Upper lobe of right lung (tissue), 1 donor: ENCODE measurements at places on chromosomes 11 and 22. TPM values are rescaled to one million over a fixed set of nuclear protein-coding genes. Genes with fewer than 3 reads are reported as not detected.

- no peak for DNase-seq
- no peaks in the 10 kb centered on the region for H3K4me1 ChIP-seq
- H3K27ac ChIP-seq, result no peak overlapping the region
- H3K27me3 ChIP-seq, result peaks cover 10% of the 10 kb centered on the region
- H3K4me3 ChIP-seq, result no peak overlapping the region
- H3K36me3 ChIP-seq, result no peaks in the 10 kb centered on the region
These were observed 104.5 kb downstream of the NTM start for GRCh38 chr11:131474947-131475346.

DNA sequence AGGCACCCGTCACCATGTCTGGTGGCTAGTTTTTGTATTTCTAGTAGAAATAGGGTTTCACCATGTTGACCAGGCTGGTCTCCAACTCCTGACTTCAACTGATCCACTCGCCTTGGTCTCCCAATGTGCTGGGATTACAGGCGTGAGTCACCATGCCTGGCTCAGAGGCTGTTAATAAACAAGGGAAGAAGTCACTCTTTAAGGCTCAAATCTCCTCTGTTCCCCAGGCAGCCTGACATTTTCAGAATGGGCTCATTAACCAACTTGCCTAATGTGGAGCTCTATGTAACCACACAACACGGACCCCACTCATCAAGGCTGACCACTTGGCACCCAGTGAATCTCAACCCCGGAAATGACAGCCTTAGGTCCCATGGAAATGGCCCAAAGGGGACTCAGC, 24.1 kb downstream of the APOL3 start:
- H3K4me1 ChIP-seq, result peaks cover 8% of the 10 kb centered on the region
- no peaks in the 10 kb centered on the region for H3K27me3 ChIP-seq
- no peak overlapping the region for H3K4me3 ChIP-seq
- H3K27ac ChIP-seq, result no peak overlapping the region
- DNase-seq, result no peak
- peaks cover 13% of the 10 kb centered on the region for H3K36me3 ChIP-seq

DNA sequence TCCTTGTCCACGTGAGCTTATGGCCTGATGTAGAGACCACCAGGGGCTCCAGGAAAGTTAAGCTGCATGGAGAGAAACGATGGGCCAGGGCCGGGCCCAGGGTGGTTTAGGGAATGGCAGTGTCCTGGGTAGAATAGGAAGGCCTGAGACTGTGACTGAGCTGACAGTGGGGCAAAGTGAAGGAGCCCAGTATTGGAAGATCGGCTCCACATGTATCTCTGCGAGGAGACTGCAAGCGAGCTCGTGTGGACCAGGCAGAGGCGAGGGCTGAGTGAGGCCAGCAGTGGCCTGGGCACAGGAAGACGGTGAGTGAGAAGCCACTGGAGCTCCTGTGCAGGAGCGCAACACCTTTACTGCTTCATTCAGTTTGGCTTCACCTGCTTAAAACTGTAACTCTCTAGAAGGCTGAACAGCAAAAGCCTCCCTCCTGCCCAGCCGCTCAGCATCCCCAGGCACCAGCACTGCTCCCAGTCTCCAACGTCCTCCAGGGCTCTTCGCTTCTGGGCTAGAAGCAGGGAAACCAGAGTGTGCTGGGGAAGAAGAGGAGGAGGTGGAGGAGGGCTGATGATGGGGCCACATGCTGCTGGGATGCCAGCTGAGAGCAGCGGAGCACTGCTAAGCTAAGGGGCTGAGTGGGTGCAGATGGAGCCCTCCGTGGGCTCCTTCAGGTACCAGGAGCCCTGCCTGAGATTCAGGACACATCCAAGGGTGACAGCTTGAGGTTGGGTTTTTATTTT, 13.5 kb downstream of the TCIRG1 start:
- H3K27ac ChIP-seq, result no peak overlapping the region
- no peak overlapping the region for H3K4me3 ChIP-seq
- no peaks in the 10 kb centered on the region for H3K4me1 ChIP-seq
- peaks cover 53% of the 10 kb centered on the region for H3K36me3 ChIP-seq
- no peaks in the 10 kb centered on the region for H3K27me3 ChIP-seq

ADM2 gene
- total RNA-seq, result 2.6 TPM

DNA sequence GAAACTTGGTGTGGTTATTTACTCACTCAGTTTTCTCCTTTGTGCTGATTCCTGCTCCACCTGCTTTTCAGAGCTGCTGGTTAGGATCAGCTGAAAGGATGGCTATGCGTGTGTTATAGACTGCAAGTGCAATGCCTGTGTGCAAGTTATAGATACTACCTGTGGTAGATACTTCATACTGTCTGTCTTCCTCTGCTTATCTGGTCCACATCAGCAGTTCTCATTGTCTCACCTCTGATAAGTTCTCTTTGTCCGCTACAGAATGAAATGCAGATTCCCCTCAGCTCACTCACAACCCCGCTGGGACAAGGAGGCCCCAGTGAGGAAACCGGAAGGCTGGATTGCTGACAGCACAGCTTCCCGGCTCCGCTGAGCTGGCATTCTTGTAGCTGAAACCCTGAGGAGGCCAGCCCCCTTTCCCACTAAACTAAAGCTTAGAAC, 37.5 kb upstream of the LYVE1 start:
- H3K4me1 ChIP-seq, result peaks cover 44% of the 10 kb centered on the region
- peak overlapping the region; percentile 49 for H3K27ac ChIP-seq
- no peaks in the 10 kb centered on the region for H3K27me3 ChIP-seq
- no peak overlapping the region for H3K4me3 ChIP-seq

TRPM5 gene
- total RNA-seq, result not detected

GRCh38 chr11:2523821-2524391, 79.1 kb downstream of the KCNQ1 start:
- no peak overlapping the region for H3K4me3 ChIP-seq
- DNase-seq, result peak; percentile 43

GRCh38 chr22:17836992-17837742, 62.9 kb upstream of the BID start:
- H3K36me3 ChIP-seq, result no peaks in the 10 kb centered on the region
- no peak for DNase-seq
- no peaks in the 10 kb centered on the region for H3K27me3 ChIP-seq
- no peak overlapping the region for H3K4me3 ChIP-seq
- no peaks in the 10 kb centered on the region for H3K4me1 ChIP-seq
- no peak overlapping the region for H3K27ac ChIP-seq

DNA sequence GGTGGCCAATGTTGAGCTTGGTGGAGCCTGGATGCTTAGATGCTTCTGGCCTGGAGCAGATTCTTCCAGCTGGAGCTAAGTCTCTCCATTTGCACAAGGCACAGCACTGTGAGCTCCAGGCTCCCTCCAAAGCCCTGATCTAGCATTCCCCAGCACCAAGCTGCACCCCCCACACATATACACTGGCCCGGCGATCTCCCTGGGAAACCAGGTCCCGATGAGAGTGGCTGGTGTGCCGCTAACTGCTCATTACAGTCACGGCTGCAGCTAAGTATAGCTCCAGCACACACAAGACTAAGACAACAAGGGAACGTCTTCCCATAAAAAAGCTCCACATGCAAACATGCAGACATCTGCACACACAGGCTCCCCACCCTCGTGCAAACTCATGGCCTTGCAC, 17.6 kb downstream of the KCNC1 start:
- peak; percentile 38 for DNase-seq
- H3K36me3 ChIP-seq, result no peaks in the 10 kb centered on the region
- no peak overlapping the region for H3K4me3 ChIP-seq
- H3K27ac ChIP-seq, result no peak overlapping the region
- H3K4me1 ChIP-seq, result no peaks in the 10 kb centered on the region
